ENCODE measurements at places on chromosomes 1 and 21.

- no peak for DNase-seq
Observed at GRCh38 chr1:28436211-28436769, 66.8 kb downstream of the PHACTR4 start.

DNA sequence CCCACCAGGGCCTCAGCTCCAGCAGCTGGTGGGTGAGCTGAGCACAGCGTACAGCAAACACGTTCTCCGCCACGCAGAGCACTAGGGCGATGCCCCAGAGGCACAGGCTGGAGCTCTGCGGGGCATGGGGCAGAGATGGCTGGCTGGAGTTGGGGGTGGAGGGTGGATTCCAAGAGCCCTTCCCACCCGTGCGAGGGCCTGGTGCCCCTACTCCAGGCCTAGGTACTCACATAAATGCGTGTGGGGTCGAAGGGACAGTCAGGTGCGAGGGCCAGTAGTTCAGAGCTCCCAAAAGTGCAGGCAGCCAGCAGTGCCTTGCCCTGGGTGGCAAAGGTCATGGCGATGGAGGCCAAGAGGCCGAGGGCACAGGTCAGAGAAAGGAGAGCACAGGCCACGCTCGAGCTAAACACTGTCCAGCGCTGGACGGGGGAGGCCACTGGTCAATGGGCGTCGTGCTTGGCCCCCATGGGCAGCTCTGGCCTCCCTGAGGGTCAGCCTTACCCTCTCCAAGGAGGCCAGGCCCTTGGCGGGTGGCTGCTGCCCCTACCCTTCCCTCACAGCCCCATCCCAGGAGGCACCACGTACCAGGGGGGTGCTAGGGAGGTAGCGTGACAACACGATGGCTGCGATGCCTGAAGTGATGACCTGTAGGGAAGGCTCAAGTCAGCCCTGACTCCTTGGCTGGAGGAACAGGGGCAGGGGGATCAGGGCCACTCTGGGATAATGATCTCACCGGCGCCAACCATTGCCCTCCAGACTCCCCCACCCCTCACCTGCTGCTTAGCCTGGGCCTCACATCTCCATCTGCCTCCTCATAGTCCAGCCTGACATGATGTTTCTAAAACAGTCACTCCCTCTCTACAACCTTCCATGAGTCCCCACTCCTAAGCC, 5.6 kb downstream of the TMEM54 start:
- DNase-seq = no peak

DNA sequence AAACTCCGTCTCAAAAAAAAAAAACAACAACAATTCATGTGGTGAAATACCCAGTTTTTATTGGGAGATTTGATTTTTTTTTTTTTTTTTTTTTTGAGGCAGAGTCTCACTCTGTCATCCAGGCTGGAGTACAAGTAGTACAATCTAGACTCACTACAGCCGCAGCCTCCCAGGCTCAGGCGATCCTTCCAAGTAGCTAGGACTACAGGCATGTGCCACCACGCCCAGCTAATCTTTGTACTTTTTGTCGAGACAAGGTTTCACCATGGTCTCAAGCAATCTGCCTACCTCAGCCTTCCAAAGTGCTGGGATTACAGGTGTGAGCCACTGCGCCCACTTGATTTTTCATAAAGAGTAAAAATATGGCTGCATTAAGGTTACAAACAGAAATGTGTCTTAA, 15.4 kb downstream of the FAM76A start:
- no peak for DNase-seq

DNA sequence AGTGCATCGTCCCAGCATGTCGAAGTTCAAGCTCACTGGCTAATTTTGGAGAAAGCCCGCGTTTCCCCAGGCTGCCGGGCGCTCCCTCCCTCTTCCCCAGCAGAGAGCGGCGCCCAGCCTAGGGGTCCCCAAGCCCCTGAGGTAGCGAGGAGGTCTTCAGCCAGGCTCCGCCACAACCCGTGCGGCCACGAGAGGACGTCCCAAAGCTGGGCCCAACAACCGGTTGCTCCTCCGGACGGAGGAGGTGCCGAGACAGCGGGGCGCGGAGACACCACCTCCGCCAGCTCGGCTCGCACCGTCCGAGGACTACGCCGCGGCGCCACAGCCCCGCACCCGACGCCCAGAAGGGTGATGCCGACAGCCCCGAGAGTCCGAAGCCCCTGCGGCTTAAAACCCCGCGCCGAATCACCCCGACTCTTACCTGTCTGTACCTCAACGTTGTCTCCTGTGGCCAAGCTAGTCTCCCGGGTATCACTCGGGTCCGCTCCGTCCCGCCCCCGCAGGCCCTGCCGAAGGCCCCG, at the start of gene DENND2C:
DENND2C (minus strand) TSS at position 488 of the 521 bp plus-strand sequence. CDS start 44,065 bp downstream, outside the sequence.
- no peak for DNase-seq

DNA sequence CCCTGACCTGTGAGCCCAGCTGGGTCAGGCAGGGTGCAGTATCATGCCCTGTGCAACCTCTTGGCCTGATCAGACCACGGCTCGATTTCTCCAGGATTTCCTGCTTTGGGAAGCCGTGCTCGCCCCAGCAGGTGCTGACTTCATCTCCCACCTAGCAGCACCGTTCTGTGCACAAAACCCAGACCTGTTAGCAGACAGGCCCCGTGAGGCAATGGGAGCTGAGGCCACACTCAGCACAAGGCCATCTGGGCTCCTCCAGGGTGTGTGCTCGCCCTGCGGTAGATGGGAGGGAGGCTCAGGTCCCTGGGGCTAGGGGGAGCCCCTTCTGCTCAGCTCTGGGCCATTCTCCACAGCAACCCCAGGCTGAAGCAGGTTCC, 29.6 kb downstream of the SLC19A1 start:
- DNase-seq = no peak

GRCh38 chr1:64163431-64163830, 40.0 kb upstream of the UBE2U start:
- DNase-seq = no peak

DNA sequence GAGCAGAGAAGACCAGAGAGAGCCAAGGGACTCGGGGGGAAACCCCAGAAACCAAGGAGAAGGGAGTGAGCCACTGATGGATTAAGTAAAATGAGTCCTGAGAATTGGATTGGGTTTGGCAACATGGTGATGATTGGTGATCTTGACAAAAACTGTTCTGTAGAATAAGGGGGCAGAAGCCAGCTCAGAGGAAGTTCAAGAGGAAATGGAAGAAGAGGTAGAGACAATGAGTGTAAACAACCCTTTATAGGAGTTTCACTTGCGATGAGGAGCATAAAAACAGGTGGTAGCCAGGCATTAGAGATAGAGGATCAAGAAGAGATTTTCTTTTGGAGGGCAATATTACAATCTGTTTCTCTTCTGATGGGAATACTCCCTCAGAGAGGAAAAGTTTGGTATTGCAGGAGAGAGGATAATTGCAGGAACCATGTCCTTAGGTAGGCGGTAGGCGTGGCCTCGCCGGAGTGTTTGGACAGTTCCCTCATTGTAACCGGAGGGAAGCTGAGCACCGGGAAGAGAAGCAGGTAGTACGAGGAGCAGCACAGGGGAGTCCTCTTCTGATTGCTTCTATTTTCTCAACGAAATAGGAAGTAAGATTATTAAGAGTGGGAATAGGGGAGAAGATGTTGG, 68.4 kb upstream of the TENT5C start:
- no peak for DNase-seq

- DNase-seq = no peak
Observed at GRCh38 chr21:41186755-41187536, 19.0 kb downstream of the BACE2 start.

DNA sequence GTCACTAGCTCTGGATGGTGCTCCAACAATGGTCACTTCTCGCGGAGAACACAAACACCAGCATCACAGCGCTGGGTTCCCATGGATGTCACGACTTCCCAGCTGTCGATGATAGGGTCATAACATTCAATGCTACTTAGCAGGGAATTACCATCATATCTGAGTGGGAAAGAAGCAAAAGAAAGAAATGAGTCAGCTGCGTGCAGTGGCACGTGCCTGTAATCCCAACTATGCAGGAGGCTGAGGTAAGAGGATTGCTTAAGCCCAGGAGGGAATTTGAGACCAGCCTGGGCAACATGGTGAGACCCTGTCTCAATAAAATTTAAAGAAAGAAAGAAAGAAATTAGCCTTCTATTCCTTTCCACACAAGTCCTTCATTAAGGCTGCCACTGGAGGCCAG, 3.6 kb upstream of the RABIF start:
- no peak for DNase-seq

DNA sequence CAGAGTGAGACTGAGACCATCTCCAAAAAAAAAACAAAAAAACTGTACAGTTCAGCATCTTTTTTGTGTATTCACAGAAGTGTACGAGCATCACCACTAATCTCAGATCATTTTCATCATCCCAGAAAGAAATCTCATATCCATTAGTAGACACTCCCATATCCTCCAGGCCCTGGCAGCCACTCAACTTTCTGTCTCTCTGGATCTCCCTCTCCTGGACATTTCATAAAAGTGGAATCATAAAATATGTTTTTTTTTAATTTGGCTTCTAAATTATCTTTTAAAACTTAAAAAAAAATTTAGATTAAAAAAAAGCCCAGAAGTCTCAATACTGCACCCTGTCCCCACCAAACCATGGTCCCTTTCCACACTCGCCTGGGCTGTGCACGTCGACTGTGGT, 22.1 kb downstream of the RIPPLY3 start:
- DNase-seq = no peak

DNA sequence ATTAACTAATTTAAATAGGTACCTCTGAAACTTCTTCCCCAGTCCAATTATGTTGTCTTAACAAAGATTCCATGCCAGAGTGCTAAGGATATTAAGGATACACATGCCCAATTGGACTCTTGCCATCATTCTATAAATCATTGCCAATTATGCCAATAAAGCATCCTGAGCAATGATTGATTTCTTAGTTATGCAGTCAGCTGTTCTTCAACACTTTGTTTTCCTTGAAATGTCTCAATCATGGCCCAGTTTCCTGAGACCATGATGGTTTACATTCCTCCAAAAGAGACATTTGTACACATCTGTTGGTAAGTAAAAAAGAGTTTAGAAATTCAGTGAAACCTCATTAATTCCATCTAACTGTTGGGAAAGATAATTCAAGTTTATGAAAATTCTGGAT, 180.4 kb upstream of the PKN2 start:
- DNase-seq = no peak

DNA sequence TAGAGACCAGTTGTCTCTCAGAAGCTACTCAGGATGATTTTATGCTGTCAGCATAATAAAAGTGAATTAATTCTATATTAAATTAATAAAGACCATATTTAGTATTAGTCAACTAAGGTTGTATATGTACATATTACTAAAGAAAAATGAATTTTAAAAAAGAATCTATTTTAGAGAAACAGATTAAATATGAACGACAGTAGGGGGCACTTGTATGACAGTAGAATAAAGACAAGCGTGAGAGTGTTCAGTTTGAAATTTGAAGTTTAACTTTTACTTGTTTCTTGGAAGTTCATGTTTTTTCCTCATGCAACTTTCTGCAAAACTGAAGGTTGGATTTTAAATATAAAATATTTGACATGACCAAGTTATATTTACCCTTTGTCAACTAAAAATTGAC, 67.9 kb upstream of the MACF1 start:
- no peak for DNase-seq

- no peak for DNase-seq
Observed at GRCh38 chr1:48943393-48943792, 166.7 kb upstream of the BEND5 start.

GRCh38 chr1:54606096-54606989, 17.0 kb downstream of the FAM151A start:
- DNase-seq = no peak

DNA sequence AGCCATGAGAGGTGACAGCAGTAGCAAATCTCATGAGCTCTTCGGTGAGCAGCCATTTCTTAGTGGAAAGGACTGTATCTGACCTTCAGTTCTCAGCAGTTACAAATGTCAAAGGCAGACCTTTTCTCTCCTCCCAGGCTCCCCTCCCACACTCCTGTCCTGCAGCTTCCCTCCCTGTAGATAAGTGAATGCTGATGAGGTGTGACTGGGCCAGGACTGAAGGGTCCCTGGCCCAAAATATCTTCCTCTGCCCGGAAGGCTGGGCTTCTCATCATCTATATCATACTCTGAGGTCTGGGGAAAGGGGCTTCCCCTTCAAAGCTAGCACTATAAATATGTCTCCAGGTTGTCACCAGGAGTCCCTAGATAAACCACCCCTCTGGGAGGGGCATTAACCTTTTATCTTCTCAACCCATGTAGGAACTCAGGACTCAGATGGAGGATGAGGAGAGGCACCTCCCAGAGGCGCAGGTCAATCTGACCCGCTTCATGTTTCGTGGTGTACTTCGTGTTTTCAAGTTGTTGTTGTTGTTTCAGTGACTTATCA, 3.6 kb upstream of the ADAMTSL4 start:
- no peak for DNase-seq

DNA sequence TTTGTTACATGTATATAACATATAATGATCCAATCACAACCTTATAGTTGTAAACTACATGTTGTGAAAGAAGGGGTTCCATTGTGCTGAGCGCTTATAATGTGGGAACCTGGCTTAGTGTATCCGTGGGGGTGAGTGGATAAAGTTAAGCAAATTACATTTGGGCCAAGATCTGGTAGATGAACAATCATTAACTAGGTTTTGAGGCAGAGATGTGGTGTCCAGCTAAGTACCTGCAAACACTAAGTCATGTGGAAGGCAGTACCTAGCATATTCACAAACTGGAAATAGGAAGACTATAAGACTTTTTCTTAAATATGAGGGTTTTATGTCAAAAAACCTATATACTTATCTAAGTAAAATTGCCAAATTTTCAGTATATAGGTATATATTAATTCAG, 167.2 kb upstream of the PDE4B start:
- no peak for DNase-seq

GRCh38 chr1:183418696-183419095, 516 bp upstream of the NMNAT2 start:
- DNase-seq = no peak

DNA sequence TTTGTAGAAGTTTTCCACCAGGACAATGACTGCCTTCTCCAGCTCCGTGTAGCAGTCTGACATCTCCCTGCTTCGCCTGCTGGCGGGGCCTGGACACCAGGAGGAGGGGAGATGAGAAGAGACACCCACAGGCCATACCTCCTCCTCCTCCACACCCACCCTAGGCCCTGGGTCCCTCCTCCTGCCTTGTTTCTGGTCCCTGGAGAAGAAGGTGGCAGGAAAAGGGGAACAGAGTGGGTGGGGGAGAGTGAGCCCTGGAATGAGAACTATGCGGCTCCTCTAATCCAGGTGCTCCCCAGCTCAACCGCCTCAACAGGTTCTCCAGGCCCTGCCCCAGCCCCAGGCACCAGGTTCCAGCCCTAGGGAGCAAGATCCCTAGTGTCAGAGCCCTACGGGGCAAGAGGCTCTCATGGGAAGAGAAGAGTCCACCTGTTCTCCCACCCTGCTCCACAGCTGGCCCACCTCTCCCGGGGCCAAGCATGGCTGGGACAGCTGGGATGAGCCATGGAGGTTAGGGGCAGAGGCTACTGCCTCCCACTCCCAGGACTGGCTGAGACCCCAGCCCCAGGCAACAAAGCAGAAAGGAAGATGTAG, 4.8 kb downstream of the S100A16 start:
- no peak for DNase-seq

Data from anterior cingulate cortex (tissue), 58 donors.